ENCODE measurements at places on chromosomes 7 and 10.

DNA sequence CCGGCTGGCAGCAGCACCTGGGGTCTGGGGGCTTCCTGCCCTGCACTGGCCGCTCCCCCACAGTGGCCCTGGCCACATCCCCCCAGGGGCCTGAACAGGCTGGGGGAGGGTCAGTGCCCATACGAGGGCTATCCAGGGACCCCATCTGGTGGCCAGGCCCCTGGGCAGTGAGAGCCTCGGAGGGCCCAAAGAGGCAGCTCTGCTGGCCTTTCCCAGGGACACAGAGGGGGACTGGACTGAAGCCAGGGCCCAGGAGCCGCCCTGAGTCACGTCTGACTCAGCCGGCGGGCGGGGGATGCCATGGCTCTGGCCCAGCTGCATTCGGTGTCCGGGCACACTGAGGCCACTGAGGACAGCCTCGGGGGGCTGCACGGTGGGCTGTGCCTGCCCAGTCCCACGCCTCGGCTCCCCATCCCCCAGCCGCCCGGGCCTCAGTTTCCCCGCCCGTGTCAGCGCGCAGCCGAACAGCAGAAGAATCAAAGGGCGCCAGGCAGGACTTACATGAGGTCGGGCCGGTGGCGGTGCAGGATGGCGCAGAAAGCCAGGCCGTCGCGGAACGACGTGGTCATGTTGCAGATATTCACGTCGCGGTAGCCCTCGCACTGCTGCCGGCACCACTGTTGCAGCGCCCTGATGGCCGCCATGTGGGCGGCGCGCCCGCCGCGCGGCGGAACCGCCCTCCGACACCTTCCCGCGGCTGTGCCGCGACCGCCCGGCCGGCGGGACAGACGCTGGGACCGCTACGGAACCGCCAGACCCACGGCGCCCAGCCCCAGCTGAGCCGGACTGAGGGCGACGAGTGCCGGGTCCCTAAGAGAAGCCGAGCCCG lies at the start of gene MICALL2:
Gene MICALL2, minus strand, starts transcription at position 788 of the 829 bp plus-strand sequence. Its CDS starts 144 bp downstream, at position 644.
- peak; percentile 97 for DNase-seq

DNA sequence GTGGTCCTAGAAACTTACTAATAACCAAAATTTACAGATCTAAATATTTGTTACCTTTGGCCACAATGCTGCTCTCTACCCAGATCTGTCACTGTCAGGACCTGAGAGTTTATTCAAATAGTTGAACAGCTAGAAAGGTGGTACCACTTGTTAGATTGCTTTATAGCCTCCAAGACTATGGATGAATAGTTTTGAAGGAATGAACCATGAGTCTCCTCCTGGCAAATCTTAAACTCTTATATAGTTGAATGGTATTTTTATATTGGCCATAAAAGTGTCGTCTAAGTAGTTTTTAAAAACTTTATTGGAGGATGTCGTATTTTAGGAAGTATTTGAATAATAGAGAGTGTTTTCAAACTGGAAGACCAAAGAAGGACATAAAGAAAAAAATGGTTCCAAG lies 178.7 kb downstream of the AHR start:
- no peak for DNase-seq

- no peak for DNase-seq
These were observed 115.5 kb downstream of the WDR11 start for GRCh38 chr10:120966657-120967045.

- peak; percentile 37 for DNase-seq
These were observed 217.1 kb upstream of the ZMIZ1 start for GRCh38 chr10:78851647-78852046.

DNA sequence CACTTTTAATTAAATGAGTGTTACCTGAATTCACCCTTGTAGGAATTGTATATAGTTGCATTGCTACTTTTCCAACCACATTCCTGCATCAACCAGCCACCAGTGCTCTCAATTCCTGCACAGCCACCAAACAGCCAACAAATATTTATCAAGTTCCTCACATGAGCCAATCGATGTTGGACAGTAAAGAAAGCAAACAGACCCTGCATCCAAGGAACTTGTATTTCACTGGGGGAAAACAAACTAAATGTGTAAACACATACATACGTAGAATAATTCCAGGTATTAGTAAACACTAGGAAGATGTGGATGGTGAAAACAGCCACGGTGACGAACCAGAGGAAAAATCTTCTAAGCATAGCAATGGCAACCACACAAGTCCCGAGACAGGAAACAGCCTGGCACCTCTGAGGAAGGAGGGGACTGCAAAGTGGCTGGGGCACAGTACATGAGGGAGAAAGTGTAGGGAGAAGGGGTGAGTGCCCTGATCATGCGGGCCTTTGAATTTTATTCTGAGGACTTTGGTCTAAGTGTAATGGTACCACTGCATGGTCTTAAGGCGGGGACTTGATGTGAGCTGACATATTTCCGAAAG lies 111.2 kb downstream of the XRCC2 start:
- no peak for DNase-seq

DNA sequence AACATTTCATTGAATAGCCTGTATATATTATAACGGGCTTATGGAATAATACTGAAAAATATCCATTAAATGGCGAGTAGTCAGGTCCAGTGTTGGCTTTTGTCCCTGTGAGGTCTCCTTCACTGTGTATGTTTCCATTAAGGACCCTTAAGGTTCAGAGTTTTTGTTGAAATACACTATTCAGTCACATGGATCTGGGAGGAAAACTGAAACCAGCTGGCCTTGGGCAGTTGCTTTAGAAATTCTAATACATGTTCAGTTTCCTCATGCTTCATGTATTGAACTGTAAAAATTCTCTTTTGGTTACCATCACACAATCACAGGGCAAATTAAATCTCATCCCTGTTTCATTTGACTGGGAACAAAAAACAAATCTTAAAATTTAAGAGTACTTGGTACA lies 447.3 kb downstream of the SDK1 start:
- DNase-seq: no peak

GRCh38 chr10:19728964-19729363 lies 87.3 kb upstream of the PLXDC2 start:
- no peak for DNase-seq

GRCh38 chr10:125550362-125550761 lies 132.6 kb downstream of the TEX36 start:
- DNase-seq: no peak

- DNase-seq: no peak
These were observed 80.1 kb downstream of the TCERG1L start for GRCh38 chr10:131231323-131231964.
